ENCODE measurements at places on chromosomes 7 and 10. TPM values are rescaled to one million over a fixed set of nuclear protein-coding genes. Genes with fewer than 3 reads are reported as not detected.

The COPG2 gene
- total RNA-seq, result 12.2 TPM

The DCLRE1A gene
- 10.3 TPM for total RNA-seq

The CEP55 gene
- total RNA-seq, result 61.2 TPM

The HECW1 gene
- 12.0 TPM for total RNA-seq

The NODAL gene
- not detected for total RNA-seq

The TAX1BP1 gene
- 76.1 TPM for total RNA-seq

The PLEKHS1 gene
- not detected for total RNA-seq

The CLDN4 gene
- 4.9 TPM for total RNA-seq

The FGL2 gene
- total RNA-seq, result not detected

The PKD2L1 gene
- total RNA-seq, result not detected

The C10orf53 gene
- not detected for total RNA-seq

The ZNF804B gene
- not detected for total RNA-seq

The CALML3 gene
- not detected for total RNA-seq

The MALRD1 gene
- not detected for total RNA-seq

The AGAP3 gene
- total RNA-seq, result 71.6 TPM

The VSTM4 gene
- total RNA-seq, result 0.50 TPM

The PON3 gene
- 28.2 TPM for total RNA-seq

The SSC4D gene
- 1.3 TPM for total RNA-seq

The CFTR gene
- not detected for total RNA-seq

The PNLIPRP2 gene
- 0.09 TPM for total RNA-seq

The RNF133 gene
- not detected for total RNA-seq

The WDR86 gene
- 0.17 TPM for total RNA-seq

The LLCFC1 gene
- total RNA-seq, result not detected

The SLC26A3 gene
- total RNA-seq, result not detected

The STAG3 gene
- 0.22 TPM for total RNA-seq

The CHAT gene
- total RNA-seq, result not detected

Data from A549 treated with CpdA at 1 μM for 4 hours (cell line).